LNCaP clone FGC (cell line): ENCODE measurements at places on chromosomes 7 and 10.

- no peak for DNase-seq
Measured at GRCh38 chr7:100079024-100079560, 2.4 kb downstream of the ZNF3 start.

DNA sequence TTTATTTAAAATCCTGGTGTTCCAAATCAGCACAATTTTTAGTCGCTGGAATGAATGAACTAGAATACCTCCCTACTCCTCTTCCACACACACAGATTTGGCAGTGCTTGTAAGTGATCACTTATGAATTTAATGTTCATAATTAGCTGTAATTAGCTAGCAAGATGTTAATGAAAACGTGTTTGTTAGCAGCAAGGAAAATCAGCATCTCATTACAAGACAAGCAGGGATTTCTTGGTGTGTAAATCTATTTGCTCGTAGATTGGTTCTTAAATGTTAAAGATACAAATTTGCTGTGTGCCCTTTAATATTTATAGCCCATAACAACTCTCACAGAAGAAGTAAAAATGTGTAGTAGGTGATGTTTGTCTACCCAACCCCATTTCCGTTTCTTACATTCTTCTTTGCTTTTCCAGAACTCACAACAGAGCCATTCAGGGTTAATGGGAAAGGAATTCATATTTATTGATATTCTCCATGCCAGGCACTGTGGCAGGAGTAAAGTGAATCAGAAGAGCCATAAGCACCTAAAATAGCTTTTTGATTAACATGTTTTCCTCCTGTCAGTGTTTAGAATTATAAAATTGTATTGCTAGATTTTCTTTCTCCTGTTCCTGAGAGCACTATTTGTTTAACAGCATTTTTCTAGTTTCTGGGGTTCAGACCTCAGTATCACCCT lies 49.6 kb downstream of the SEMA3C start:
- no peak for DNase-seq

DNA sequence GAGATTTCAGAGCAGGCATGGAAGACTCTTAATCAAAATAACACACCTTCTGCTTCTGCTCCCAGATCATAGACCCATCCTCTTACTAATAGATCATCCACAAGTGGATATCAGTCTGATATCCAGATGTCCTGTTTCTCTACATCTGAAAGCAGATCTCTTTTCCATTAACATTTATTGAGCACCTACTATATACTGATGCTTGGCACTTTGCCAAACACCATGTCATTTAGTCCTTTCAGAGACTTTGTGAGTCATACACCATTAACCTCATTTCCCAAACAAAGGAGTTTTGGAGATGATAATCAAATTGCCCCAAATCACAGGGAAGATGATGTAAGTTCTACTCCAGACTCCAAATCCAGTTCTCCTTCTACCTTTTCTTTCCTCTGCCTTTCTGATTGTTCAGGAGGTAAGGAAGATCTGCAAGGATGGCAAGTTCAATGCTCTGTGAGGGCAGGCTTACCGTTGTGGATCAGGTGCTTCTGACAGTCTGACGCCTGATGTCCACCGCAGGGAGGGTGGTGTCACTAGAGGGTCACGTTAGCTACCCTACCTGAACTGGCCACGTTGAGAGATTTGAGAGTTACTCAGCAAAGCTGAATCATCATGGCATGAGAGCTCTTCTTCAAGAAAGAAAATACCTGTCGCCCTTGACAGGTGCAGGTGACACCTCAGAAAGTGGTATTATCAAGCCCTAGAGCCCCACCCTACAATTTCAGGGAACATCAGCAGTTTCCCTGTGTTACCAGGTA lies 269.6 kb upstream of the ZMIZ1 start:
- DNase-seq, result no peak

- no peak for DNase-seq
Measured at GRCh38 chr10:2953495-2953894, 113.9 kb upstream of the PFKP start.

GRCh38 chr7:134726581-134726980 lies 52.9 kb upstream of the CALD1 start:
- DNase-seq, result no peak

- DNase-seq, result no peak
Measured at GRCh38 chr10:130392031-130392430, 255.8 kb downstream of the GLRX3 start.

GRCh38 chr7:3279147-3279818 lies 21.8 kb upstream of the SDK1 start:
- no peak for DNase-seq

DNA sequence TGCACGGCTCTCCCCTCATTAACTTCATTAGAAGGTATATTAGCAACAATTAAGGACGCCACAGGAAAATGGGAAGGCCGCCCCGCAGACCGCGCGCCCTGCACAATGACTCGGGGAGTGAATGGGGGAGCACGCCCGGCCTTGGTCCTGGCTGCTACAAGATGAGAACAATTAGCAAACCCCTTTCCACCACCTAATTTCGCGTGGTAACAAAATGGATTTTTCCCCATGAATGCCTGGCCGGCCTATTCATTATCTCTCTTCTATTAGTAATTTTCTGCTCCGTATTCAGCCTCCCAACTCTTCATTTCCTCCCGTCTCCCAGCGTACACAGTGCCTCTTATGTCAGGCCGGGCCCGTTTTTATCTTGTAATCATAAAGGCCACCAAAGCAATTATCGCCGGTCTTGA lies 346.9 kb downstream of the DNAJB6 start:
- no peak for DNase-seq

DNA sequence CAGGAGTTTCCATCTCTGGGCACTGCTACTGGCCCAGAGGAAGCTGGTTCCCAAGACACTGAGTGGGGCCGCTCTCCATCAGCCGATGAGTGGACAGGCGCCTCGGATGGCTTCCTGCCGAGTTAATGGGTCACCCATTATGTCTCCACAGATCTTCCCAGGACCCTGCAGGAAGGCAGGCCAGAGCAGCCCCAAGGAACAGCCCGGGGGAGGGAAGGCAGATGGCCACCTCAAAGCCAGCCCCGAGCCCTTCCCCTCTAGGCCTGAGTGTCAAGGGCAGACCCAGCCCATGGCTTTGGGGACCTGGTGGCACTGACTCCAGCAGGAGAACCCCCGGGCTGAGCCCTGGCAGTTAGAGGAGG lies 3.4 kb upstream of the LFNG start:
- no peak for DNase-seq

- DNase-seq, result no peak
Measured at GRCh38 chr7:36605261-36606051, 118.8 kb downstream of the AOAH start.

- DNase-seq, result peak; percentile 17
Measured at GRCh38 chr10:520402-520787, 169.1 kb downstream of the DIP2C start.

DNA sequence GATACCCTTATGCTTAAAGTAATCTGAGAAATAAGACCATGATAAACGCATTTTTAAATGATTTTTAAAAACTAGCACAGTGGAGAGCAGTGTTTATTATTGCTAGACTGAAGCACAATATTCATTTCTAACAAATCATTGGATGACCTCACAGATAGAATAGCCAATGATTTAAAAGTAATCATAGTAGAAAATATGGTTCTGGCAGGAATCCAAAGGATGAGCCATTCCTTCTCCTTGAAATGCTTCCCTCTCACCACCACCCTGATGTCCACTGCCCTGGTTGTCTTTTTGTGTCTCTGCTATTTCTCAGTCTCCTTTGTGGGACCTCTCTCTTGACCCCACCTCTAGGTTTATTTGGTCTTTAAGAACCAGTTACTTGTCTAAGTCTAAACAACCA lies 64.9 kb downstream of the PRKG1 start:
- DNase-seq, result no peak
